HCT116 (cell line): ENCODE measurements at places on chromosomes 6 and 20.

GRCh38 chr6:41200901-41201763 lies at the start of gene TREML2:
Gene TREML2, minus strand, starts transcription at chr6:41201149. Its CDS starts 141 bp downstream, at chr6:41201008.
- DNase-seq, result no peak
- H3K27me3 ChIP-seq, result peaks cover 22% of the 10 kb centered on the region
- no peak within 1 kb of the TSS for H3K4me3 ChIP-seq
- H3K36me3 ChIP-seq, result no peaks in the 10 kb centered on the region
- H3K4me1 ChIP-seq, result no peaks in the 10 kb centered on the region
- no peak within 1 kb of the TSS for H3K27ac ChIP-seq

- no peak overlapping the region for H3K27ac ChIP-seq
- H3K27me3 ChIP-seq, result no peaks in the 10 kb centered on the region
- no peak for DNase-seq
- H3K4me1 ChIP-seq, result no peaks in the 10 kb centered on the region
- H3K4me3 ChIP-seq, result no peak overlapping the region
- no peaks in the 10 kb centered on the region for H3K36me3 ChIP-seq
These were observed 31.2 kb downstream of the DOK5 start for GRCh38 chr20:54506643-54507042.

GRCh38 chr6:27834879-27835549 lies 77.2 kb downstream of the OR2B2 start:
- DNase-seq, result no peak
- no peaks in the 10 kb centered on the region for H3K27me3 ChIP-seq
- H3K4me3 ChIP-seq, result no peak overlapping the region
- H3K36me3 ChIP-seq, result no peaks in the 10 kb centered on the region

- DNase-seq, result no peak
- no peak overlapping the region for H3K4me3 ChIP-seq
- no peaks in the 10 kb centered on the region for H3K36me3 ChIP-seq
- no peaks in the 10 kb centered on the region for H3K4me1 ChIP-seq
- no peak overlapping the region for H3K27ac ChIP-seq
These were observed 122.2 kb downstream of the FYN start for GRCh38 chr6:111750753-111751673.

- no peak overlapping the region for H3K27ac ChIP-seq
- no peak for DNase-seq
- H3K36me3 ChIP-seq, result no peaks in the 10 kb centered on the region
- H3K4me3 ChIP-seq, result no peak overlapping the region
- H3K27me3 ChIP-seq, result no peaks in the 10 kb centered on the region
These were observed 125.1 kb downstream of the OLIG3 start for GRCh38 chr6:137369136-137369535.

DNA sequence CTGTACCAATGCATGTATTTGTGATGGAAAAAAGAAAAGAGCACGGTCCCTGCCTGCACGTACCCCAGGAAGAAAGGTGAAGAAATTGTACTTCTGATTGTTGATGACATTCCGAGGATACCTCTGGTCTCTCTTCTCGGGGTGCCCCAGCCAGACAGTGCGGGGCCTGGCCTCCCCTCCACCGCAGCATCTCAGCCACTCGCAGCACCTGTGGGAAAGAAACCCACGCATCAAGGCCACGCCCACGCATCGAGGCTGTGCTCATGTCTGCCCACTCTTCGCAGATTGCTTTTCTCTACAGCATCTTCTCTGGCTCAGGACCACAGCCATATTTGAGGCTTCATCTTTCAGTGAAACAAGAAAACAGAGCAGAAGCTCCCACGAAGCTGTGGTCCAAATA lies 38.4 kb downstream of the ATP9A start:
- H3K4me3 ChIP-seq, result no peak overlapping the region
- no peaks in the 10 kb centered on the region for H3K36me3 ChIP-seq
- peaks cover 19% of the 10 kb centered on the region for H3K4me1 ChIP-seq

- no peaks in the 10 kb centered on the region for H3K27me3 ChIP-seq
- no peak for DNase-seq
- peaks cover 12% of the 10 kb centered on the region for H3K4me1 ChIP-seq
- H3K27ac ChIP-seq, result no peak overlapping the region
These were observed 146.7 kb upstream of the TAB2 start for GRCh38 chr6:149170564-149171452.

DNA sequence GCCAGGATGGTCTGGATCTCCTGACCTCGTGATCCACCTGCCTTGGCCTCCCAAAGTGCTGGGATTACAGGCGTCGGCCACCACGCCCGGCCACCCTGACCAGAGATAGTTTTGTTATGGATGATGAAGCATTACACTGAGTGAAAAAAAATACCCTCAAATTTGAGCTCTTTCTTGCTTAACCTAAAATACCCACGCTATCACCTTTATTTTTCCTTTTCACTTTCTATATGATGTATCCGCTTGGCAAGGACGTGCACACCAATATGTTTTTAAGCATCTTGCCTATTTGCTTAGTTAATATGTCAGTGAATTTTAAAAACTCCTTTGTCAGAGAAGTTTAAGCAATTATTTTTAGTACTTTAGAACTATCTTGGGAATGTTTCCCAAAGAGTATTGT lies 150.4 kb downstream of the INSM1 start:
- no peak for DNase-seq
- H3K27ac ChIP-seq, result no peak overlapping the region
- H3K36me3 ChIP-seq, result no peaks in the 10 kb centered on the region

- no peaks in the 10 kb centered on the region for H3K4me1 ChIP-seq
- H3K36me3 ChIP-seq, result no peaks in the 10 kb centered on the region
- DNase-seq, result no peak
- H3K27me3 ChIP-seq, result no peaks in the 10 kb centered on the region
- H3K4me3 ChIP-seq, result no peak overlapping the region
- no peak overlapping the region for H3K27ac ChIP-seq
These were observed 14.5 kb upstream of the RGS17 start for GRCh38 chr6:153145591-153145990.

GRCh38 chr6:97174471-97174870 lies 108.5 kb downstream of the MMS22L start:
- H3K4me3 ChIP-seq, result no peak overlapping the region
- no peak for DNase-seq
- H3K4me1 ChIP-seq, result no peaks in the 10 kb centered on the region
- H3K36me3 ChIP-seq, result no peaks in the 10 kb centered on the region
- H3K27me3 ChIP-seq, result no peaks in the 10 kb centered on the region

GRCh38 chr6:53325785-53326184 lies 23.0 kb downstream of the ELOVL5 start:
- H3K4me1 ChIP-seq, result peaks cover 34% of the 10 kb centered on the region
- DNase-seq, result no peak
- no peak overlapping the region for H3K4me3 ChIP-seq
- no peaks in the 10 kb centered on the region for H3K27me3 ChIP-seq

GRCh38 chr6:3831761-3832530 lies 17.2 kb upstream of the FAM50B start:
- H3K4me3 ChIP-seq, result no peak overlapping the region
- no peaks in the 10 kb centered on the region for H3K27me3 ChIP-seq
- no peak for DNase-seq
- H3K27ac ChIP-seq, result no peak overlapping the region

DNA sequence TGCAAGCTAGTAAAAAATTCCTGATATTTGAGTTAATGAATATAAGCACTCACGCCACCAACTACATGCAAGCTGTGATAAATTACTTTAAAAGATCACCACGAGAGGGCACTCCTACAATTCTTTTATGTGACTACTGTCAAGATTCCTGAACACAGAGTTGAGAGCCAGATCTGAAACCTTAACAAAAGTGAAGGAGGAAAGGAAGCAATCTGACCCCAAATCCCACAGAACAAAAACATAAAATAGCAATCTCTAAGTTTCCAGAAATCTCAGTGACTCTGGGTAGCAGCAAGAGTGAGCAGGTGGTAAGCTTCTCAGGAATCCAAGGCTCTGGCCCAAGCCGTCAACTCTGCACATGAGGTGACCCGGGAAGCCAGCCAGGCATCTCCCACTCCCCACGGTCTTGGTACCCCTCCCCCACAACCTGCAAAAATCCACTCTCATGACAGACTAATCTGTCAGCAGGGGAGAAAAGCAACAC lies 55.1 kb downstream of the STAU1 start:
- H3K27ac ChIP-seq, result no peak overlapping the region
- peaks cover 3% of the 10 kb centered on the region for H3K36me3 ChIP-seq
- DNase-seq, result peak; percentile 47
- no peak overlapping the region for H3K4me3 ChIP-seq
- H3K4me1 ChIP-seq, result no peaks in the 10 kb centered on the region

- no peaks in the 10 kb centered on the region for H3K27me3 ChIP-seq
- no peak for DNase-seq
- no peaks in the 10 kb centered on the region for H3K36me3 ChIP-seq
- H3K27ac ChIP-seq, result no peak overlapping the region
- peaks cover 16% of the 10 kb centered on the region for H3K4me1 ChIP-seq
- no peak overlapping the region for H3K4me3 ChIP-seq
These were observed 2.3 kb upstream of the SOX18 start for GRCh38 chr20:64051561-64052325.

DNA sequence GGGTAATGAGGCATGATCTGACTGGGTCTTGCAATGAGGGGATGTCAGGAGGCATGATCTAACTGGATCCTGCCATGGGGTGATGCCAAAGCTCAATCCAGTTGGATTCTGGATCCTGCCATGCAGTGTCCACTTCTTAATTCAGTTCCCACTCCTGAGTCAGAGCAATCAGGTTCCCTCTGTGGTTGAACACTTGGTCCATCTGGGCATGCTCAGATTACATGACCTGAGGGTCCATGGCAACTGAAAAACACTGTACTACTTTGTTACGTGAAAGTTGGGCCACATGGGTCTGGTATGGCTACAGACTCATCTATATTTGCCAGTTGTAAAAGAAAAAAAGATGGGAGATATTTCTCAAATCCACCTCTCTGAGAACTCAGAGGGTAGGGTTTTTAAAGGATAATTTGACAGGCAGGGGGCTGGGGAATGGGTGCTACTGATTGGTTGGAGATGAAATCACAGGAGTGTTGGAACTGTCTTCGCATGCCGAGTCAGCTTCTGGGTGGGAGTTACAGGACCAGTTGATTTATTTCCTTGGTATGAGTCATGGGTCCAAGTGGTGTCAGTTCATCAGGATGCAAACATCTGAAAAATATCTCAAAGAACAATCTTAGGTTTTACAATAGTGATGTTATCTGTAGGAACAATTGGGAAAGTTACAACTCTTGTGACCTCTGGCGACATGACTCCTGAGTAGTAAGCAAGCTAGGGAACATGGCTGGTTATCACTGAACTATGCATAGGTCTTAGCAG lies 21.6 kb downstream of the C6orf163 start:
- H3K27me3 ChIP-seq, result no peaks in the 10 kb centered on the region
- no peak overlapping the region for H3K27ac ChIP-seq
- no peak for DNase-seq
- H3K36me3 ChIP-seq, result no peaks in the 10 kb centered on the region
- H3K4me3 ChIP-seq, result no peak overlapping the region
- no peaks in the 10 kb centered on the region for H3K4me1 ChIP-seq

- no peaks in the 10 kb centered on the region for H3K27me3 ChIP-seq
- H3K4me1 ChIP-seq, result no peaks in the 10 kb centered on the region
- H3K27ac ChIP-seq, result no peak overlapping the region
- DNase-seq, result no peak
These were observed 166.8 kb upstream of the SLC22A16 start for GRCh38 chr6:110643175-110643574.

GRCh38 chr20:63737945-63738686 lies 1.5 kb upstream of the SLC2A4RG start:
- H3K4me3 ChIP-seq, result peak overlapping the region; percentile 42
- H3K36me3 ChIP-seq, result peaks cover 3% of the 10 kb centered on the region; the same call in 1 of the 2 replicates
- no peaks in the 10 kb centered on the region for H3K27me3 ChIP-seq
- H3K27ac ChIP-seq, result peak overlapping the region; percentile 84
- DNase-seq, result no peak

DNA sequence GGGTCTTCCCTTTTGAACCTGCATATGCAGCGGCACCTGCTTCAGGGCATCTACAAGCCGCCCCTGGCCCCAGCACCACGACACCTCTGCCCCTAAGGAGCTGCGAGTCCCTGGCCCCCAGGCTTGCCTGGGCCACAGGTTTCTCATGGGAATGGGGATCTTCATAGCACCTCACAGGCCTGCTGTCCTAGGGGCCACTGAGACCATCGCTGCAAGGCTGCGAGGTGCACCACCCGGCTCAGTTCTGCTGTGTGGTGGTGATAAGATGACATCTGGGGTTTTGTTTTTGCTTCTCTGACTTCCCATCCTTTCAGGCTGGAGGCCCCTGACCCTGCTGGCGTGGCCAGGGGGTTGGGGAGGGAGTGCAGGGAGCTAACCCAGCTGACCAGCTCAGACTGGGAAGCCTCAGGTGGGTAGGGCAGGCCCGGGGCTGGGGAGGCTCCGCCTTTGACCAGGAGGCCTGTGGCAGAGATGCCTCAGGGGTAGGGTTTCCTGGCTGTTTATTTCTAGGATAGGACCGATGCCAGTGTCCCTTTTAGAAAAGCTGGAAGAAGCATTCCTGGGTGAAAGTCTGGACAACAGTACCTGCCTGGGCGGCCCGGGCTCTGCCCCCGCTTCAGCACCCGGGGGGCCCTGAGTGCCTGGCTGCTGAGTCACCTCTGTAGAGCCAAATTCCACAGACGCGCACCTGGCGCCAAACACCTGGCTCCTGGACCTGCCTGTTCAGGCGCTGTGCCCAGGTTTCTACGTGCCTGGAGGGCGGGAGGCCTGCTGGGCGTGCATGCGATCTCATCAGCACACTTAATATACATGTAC lies 264.7 kb downstream of the DLL1 start:
- no peaks in the 10 kb centered on the region for H3K36me3 ChIP-seq
- no peaks in the 10 kb centered on the region for H3K27me3 ChIP-seq
- H3K4me3 ChIP-seq, result no peak overlapping the region; the same call in 1 of the 2 replicates
- peaks cover 19% of the 10 kb centered on the region for H3K4me1 ChIP-seq

- H3K4me3 ChIP-seq, result no peak overlapping the region
- DNase-seq, result no peak
- no peaks in the 10 kb centered on the region for H3K4me1 ChIP-seq
- H3K27me3 ChIP-seq, result no peaks in the 10 kb centered on the region
- H3K36me3 ChIP-seq, result no peaks in the 10 kb centered on the region
These were observed 24.3 kb downstream of the AKAP7 start for GRCh38 chr6:131159578-131159977.

DNA sequence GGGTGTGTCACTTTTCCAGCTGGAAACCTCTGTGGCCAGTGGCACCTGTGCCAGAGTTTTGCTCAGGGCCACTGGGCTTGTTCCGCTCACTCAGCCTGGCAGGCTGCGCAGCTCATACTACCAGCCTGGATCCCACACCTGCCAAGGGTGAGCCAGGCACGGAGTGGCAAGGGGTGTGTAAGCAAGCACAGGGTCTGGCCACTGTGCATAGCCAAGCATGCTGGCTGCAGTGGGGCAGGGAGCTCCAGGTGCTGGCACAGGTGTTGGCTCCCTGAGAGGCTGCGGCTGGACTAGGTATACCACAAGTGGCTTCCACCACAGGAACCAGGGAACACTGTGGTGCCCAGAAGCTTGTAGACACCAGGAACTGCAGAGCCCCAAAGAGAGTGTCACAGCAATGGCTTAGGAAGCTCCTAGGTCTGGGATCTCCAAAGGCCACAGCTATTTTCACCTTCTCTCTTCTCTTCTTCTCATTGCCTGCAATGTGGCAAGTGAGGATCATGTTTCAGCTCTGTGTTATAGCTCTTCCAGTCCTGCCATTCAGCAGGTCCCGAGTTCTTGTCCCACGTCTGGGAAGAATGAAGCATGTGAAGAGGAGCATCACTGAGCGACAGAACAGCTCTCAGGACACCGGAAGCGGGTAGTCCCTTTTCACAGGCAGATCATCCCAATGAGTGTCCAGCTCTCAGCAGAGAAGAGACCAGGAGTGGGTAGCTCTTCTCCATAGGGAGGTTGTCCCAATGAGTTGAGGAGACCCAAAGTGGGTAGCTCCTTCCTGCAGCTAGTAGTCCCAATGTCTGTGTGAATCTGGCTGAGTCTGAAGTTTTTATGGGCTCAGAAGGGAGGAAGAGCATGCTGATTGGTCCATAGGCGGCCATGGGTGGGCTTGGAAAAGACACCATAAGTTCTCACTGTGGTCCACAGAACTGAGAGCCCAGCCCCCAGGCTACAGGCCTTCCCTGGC lies 41.3 kb downstream of the WASF1 start:
- no peak for DNase-seq
- H3K36me3 ChIP-seq, result no peaks in the 10 kb centered on the region
- H3K4me1 ChIP-seq, result no peaks in the 10 kb centered on the region
- no peak overlapping the region for H3K4me3 ChIP-seq
- no peaks in the 10 kb centered on the region for H3K27me3 ChIP-seq
- no peak overlapping the region for H3K27ac ChIP-seq
